ENCODE measurements at places on chromosomes 1 and 21.

DNA sequence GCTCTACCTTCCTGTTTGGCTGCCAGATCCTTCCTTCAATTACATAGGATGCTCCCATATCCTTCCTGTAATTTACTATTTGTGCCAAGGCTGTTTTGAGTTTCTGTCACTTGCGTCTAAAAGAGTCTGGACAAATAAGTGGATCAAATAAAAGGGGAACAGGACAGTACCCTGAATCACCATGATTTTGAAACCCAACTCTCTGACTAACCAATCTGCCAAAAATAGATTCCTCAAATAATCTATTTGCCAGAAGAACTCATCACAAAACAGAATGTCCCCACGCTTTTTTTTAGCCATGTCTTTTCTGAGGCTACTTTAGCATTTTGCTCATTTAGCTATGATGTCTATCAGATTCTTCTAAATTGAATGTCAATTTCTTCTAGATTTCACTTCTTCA, 392.6 kb downstream of the NTNG1 start:
- no peak for DNase-seq

DNA sequence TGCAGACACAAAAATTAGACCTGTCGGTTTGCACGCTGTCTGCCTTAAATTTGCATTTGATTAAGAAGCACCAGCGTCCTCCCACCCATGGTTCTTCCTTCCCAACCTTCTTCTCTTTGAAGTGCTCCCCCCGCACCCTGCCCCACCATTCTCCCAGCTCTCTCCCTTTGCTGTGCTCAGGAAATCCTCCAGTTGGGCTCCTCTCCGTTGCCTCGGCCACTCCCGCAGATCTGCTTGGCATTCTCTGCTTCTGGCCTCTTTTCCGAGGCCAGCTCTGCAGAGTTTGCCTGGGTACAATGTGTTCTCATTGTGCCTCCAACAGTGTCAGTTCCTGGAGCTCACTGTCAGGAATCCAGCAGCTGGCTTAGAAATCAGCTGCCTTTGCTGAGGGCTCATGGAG, 126.1 kb downstream of the NAV1 start:
- no peak for DNase-seq

- no peak for DNase-seq
Observed at GRCh38 chr1:96840396-96840795, 118.8 kb downstream of the PTBP2 start.

- no peak for DNase-seq
Observed at GRCh38 chr1:30302858-30303257, 420.5 kb downstream of the MATN1 start.

DNA sequence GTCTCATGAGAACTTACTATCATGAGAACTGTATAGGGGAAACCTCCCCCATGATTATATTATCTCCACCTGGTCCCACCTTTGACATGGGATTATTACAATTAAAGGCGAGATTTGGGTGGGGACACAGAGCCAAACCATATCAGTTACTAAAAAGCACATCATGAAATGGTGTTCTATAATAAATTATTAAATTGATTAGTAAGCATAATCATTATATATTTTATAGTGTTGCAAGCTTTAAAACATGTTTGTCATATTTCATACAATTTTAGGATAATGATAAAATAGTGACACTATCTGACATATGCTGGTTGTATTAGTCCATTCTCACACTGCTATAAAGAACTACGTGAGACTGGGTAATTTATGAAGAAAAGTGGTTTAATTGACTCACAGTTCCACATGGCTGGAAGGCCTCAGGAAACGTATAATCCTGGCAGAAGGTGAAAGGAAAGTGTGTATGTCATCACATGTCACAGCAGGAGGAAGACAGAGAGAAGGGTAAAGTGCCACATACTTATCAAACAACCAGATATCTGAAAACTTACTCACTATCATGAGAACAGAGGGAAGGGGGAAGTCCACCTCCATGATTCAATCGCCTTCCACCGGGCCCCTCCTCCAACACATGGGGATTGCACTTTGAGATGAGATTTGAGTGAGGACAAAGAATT, 539.2 kb upstream of the OLFM3 start:
- no peak for DNase-seq
